ENCODE measurements at places on chromosomes 3 and 15. TPM values are rescaled to one million over a fixed set of nuclear protein-coding genes. Genes with fewer than 3 reads are reported as not detected.

The IL5RA gene
- total RNA-seq = 0.64 TPM

The TM4SF4 gene
- total RNA-seq = not detected

The ZMYND10 gene
- total RNA-seq = 2.7 TPM

The KCNAB1 gene
- 0.09 TPM for total RNA-seq

The MEX3B gene
- total RNA-seq = 0.51 TPM

The MAP6D1 gene
- total RNA-seq = 2.7 TPM

The TNFAIP8L3 gene
- 0.17 TPM for total RNA-seq

The ACKR4 gene
- total RNA-seq = not detected

The IGSF10 gene
- not detected for total RNA-seq

The CCR5 gene
- 44.3 TPM for total RNA-seq

The ACKR2 gene
- 3.7 TPM for total RNA-seq

The HIGD2B gene
- 0.62 TPM for total RNA-seq
